ENCODE measurements at places on chromosomes 4 and X.
A peak's percentile ranks its signal among the peaks of the same experiment; 100 is the strongest.

- no peak for DNase-seq
Observed at GRCh38 chrX:17520016-17520615, 145.1 kb downstream of the NHS start.

- DNase-seq, result no peak
Observed at GRCh38 chr4:71732706-71733105, 51.2 kb downstream of the GC start.

- no peak for DNase-seq
Observed at GRCh38 chr4:6804082-6804752, 21.7 kb downstream of the KIAA0232 start.

DNA sequence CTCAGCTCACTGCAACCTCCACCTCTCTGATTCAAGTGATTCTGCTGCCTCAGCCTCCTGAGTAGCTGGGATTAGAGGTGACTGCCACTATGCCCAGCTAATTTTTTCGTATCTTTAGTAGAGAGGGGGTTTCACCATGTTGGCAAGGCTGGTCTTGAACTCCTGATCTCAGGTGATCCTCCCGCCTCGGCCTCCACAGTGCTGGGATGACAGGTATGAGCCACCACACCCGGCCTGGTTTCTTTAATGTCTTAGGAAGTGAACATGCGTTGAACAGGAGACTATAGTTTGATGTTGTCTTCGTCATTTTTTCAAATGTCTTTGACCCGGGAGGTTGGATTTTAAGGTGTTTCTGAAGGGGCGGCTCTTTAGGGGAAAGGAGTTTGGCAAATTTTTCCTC lies 91.0 kb downstream of the DHRSX start:
- no peak for DNase-seq

DNA sequence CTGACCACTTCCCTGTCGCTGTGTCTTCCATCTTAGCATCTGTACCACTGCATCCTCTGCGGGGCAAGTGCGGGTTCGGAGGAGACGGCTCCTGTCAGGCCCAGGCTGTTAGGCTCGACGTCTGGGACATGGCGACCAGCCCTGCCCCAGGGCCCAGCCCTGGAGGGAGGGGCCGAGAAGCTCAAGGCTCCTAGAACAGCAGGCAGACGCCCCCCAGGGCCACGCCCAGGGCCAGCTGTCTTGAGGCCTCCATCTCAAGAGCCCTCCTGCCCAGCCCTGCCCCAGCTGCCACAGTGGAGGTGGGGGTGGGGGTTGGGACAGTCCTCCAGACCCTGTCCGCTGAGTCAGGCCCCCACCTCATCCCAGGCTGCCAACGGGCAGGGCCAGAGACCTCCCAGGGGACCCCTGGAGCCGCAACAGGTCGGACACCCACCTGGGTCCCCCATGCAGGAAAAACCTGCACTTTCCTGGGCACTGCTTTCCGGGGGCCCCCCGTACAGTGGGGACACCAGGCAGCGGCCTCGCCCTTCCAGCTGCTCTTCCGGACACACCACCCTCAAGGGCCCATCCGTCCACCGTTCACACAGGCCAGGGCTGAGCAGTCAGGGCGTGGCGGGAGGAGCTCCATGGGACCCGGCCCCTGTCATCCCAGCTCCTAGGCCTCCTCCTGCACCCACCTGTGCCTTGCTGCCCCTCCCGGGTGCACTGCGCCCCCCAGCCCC lies 83.1 kb downstream of the FAM53A start:
- no peak for DNase-seq

DNA sequence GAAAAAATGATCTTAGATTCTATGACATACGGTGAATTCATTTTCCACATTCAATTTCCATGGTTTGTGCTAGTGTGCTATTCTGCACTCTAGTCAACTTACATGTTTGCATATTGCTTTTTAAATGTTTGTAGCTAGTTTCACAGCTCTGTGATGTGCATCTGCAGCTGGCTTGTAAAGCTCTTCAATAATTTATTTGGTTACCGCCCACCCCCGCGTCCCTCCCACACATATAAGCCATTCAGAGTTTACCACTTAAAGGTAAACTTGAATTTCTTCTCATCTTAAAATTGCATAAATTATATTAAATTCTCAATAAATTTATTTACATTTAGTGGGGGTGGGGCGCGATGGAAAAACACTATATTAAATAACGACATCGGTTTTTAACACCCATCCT lies 291 bp upstream of the NBDY start:
- DNase-seq, result no peak

GRCh38 chr4:128700659-128701350 lies 108.7 kb upstream of the JADE1 start:
- DNase-seq, result no peak

DNA sequence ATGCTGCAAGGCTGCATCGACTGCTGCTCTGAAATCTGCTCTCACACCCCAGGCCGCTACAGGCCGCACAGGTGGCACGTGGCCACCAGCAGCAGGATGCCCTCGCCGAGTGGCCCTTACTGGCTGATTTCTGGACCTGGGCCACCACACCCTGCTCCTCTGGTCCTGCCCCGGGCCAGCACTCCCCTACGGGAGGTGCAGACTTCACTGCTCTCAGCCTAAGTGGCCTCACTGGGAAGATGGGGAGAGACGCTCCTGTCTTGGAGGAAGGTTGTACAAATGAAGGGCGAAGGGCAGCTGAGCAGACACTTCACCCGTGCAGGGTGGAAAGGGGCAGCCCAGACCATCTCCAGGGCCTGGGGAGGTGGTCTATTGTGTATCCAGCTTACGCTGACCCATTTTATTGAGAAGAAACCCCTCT lies 72.5 kb downstream of the ACOX3 start:
- no peak for DNase-seq

- DNase-seq, result peak; percentile 47
Observed at GRCh38 chrX:81120936-81121371, 80.8 kb downstream of the HMGN5 start.

DNA sequence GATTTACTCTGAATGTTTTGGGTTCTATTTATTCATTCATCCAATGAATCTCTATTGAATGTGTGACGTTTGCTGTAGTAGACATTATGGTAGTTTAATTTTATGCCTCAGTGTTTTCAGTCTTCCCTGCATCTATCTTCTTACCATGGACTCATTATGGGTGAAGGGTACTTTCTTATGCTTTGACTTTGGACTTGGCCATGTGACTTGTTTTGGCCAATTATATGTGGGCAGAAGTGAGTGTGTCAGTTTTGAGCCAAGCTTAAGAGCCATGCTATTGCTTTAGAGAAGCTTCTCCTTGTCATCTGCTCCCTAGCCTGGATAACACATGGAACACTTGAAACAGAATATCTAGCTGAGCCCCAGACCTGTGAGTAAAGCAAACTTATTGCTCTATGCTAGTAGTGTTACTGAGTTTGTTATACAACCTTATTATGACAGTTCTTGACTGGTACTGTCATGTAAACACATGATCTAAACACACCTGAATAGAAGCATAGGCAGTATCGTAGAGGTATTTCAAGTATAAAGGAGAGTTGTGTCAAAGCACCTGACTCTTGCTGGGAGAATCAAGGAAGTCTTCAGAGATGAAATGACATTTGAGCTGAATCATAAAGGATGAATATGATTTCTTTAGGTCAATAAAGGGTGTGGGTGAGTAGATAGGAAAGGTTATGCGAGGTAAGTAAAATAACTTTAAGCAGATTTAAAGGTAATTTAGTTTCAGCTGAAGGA lies 128.4 kb downstream of the NAA11 start:
- no peak for DNase-seq

- DNase-seq, result no peak
Observed at GRCh38 chr4:153403726-153404125, 59.2 kb downstream of the MND1 start.

DNA sequence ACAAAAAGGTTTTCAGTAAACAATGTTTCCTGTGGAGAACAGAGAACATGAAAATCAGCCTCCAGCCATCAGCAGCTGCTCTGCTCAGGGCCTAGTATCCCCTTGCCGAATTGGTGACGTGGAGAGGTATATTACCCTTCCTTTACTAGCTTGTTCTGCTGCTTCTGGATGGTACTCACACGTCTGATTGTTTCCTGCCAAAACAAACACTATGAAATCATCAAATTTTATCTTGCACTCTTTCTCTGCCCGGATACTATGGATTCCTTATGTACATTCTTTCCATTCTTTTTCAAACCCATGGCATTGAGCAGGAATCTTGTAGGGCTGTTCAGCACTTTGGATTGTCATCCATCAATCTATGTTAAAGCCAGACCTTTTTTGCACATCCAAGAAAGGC lies 18.8 kb upstream of the METAP1 start:
- no peak for DNase-seq

DNA sequence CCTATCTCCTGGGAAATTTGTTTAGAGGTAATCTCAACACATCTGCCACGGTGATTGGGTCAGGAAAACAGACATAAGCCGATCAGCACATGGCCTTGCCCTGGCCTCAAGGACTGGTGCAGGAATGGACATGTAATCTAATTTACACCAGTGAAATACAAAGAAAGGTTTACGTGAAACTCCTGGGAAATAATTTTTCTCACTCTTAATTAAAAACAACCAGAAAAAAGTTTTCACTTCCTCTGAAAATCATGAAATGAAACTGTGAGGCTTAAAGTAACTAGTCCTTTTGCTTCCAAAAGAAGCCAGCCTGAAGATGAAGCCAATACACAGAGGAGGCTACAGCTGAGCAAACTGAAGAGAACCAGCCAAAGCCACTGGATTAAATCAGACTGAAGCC lies 154.1 kb upstream of the FAM241A start:
- no peak for DNase-seq

DNA sequence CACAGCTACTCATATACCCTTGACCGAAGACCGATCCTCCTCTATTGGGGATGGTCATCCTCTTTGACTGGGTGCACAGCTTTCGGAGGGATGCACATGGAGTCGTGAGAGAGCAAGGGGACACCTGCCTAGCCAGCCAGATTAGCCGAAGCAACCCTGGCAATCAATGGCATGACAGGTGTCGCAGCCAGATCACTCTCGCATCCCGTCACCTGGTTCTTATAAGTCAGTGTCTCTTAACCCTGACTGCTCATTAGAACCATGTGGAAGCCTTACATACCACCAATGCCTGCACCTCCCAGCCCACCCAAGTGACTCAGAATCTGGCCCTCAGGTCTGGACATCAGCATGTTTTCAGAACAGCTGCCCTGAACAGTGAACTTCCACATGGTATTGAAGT lies 249.7 kb downstream of the EVC2 start:
- no peak for DNase-seq

DNA sequence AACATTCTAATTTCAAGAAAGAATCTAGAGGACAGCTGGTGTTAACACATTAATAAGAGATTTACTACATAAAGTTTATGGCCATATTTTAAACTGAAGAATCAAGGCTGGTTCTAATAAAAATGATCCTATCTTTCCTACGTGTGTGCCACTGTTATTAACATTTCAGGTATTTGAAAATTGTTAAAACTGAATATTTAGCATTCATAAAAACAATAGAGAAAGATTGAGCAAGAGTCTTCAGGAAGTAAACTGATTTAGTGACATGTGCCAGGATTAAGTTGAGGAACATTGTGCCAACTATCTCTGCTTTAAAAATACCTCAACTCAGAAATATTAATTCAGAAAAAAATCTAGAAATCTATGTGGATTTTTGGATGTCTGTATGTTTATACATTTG lies 810.1 kb downstream of the FAT4 start:
- no peak for DNase-seq

GRCh38 chr4:105170711-105171110 lies 24.0 kb downstream of the TET2 start:
- DNase-seq, result no peak

DNA sequence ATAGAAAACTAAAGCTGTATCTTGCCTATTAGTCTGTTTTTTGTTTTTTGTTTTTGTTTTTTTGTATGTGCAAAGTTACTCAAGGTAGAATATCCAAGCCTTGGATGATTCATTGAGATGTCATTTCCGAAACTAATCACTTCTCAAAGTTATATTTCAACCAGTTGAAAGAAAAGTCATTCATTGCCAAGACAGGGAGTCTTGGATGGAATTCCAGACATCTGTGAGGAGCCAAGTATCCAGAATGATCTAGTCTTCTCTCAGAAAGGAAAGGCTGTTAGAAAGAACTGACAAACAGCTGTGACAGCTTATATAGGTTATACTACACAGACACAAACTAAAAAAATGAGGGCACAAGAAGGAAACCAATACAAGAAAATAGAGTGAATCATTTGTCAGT lies 141.1 kb upstream of the NDST3 start:
- no peak for DNase-seq

DNA sequence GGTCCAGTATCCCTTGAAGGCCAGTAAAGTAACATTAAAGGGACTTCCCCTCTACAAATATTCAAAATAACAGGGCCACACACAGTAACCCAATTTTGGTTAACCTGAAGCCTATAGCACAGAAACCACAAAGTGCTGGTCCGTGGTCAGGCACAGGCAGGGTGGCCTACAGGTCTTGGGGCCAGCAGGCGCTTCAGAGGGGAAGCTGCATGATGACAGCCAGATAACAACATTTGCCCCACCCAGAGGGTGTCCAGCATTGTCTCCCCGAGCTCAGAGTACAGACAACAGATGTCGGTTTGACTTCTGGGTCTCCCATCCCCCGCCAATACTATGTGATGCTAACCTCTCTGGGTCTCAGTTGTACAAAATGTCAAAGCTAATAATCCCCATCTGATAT lies 51.1 kb downstream of the SH3KBP1 start:
- DNase-seq, result no peak

GRCh38 chr4:109214622-109215301 lies 87.7 kb downstream of the COL25A1 start:
- no peak for DNase-seq

- no peak for DNase-seq
Observed at GRCh38 chr4:70754470-70754869, 32.7 kb downstream of the RUFY3 start.

DNA sequence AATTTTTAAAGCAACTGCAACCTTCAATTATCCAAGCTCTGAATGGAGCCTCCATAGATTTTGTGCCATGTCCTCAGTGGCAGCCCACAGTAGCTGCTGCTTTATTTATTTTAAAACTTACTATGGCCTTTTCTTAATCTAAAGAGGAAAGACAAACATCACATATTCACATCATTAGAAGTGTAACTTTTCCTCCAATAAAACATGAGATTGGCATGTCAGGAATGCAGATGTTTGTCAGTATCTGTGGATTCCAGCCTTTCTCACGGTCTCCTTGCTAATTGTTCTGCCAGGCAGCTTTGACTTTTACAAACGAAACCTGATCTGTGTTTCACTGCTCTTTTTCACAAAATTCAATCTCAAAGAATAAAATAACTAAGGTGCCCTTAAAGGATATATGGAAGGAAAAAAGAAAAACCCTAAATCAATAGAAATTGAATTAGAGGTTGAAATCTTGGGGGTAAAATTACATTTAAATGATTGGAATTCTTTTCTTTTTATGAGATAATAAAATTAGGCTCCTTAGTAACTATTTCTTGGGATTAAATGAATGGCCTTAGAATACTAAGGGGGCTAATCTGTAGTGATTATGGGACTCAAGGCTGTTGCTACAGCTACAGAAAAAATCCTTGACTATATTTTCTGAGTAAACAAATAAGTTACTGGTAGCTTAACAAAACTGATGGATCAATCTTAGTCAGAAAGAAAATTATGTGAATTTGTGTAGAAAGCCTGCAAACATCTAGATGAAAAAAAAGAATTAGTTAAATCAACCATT lies 151.3 kb downstream of the RTL9 start:
- no peak for DNase-seq

Measured in right renal cortex interstitium (tissue), 3 donors.